ENCODE measurements at places on chromosomes 2 and 18. TPM values are rescaled to one million over a fixed set of nuclear protein-coding genes. Genes with fewer than 3 reads are reported as not detected.

Gene TMEM163
- 0.66 TPM for total RNA-seq

DNA sequence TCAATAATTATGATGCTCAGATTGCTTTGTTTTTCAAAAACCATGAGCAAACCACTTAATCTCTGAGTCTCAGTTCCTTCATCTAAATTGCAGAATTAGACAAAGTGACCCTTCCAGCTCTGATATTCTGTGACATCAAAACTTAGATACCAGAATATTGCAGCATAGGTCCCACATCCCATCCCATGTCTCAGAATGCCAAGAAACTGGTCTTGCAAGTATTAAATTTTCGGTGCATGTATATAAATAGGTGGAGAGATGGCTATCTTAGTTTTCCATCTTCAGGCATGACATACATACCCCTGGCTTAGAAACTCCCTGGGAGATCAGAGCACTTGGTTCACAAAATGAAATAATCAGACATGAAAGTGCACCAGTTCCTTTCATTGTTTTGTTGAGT, 39.8 kb downstream of the WDR75 start:
- no peak for DNase-seq
- no peaks in the 10 kb centered on the region for H3K27me3 ChIP-seq
- H3K36me3 ChIP-seq: peaks cover 3% of the 10 kb centered on the region
- no peaks in the 10 kb centered on the region for H3K4me1 ChIP-seq

DNA sequence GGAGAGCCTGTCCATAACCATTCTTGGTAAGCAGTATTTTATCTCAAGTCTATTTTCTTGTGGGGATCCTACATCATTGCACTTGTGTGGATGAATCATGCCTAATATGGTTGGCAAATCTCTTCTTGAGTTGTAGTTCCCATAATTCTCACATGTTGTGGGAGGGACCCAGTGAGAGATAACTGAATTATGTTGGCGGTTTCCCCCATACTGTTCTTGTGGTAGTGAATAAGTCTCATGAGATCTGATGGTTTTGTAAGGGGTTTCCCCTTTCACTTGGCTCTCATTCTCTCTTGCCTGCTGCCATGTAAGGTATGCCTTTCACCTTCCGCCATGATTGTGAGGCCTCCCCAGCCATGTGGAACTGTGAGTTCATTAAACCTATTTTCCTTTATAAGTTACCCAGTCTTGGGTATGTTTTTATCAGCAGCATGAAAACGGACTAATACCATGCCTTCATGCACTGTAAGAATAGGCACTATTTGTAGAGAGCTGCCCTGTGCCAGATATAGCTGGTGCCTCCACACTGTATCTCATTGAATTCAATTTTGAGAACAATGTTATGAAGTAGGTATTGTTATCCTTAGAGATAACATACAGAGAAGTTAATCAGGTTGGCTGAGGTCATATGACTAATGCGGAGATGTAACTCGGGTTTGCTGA, 148.3 kb downstream of the PLCL1 start:
- H3K4me3 ChIP-seq: no peak overlapping the region
- H3K27ac ChIP-seq: no peak overlapping the region
- H3K27me3 ChIP-seq: no peaks in the 10 kb centered on the region
- H3K36me3 ChIP-seq: no peaks in the 10 kb centered on the region
- no peak for DNase-seq

Gene NYAP2
- total RNA-seq: not detected

DNA sequence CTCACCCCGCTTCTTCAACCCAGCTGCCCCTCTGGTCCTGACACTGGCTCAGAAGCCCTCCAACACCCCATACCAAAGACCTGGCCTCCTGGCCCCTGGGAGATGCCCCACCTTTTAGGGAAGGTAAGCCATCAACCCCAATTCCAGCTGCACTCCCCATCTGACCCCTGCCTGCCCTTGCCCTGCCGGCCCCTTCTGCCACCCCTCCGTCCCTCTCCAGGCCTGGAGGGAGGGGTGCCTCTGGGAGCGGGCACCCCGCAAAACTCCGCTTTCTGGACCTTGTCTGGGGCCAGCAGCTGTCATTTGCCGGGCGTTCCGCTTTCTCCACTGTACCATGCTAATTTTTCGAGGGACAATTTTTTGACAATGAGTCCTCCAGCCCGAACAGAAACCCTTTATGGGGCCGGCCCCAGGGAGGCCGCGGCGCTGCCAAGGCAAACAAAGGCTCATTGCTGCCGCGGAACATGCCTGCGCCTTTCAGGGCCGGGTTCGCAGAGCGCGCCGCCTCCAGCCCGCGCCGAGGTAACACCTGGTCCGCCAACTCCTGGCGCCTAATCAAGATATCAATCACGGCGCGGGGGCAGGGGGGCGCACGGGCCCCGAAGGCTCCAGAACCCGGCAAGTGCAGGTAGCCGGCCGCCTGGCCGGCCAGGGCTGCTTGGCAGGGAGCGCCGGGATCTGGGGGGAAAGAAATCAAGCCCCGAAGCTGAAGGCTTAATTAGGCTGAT, 96.0 kb downstream of the INHBB start:
- no peak overlapping the region for H3K27ac ChIP-seq
- H3K4me1 ChIP-seq: no peaks in the 10 kb centered on the region
- peak overlapping the region; percentile 83 for H3K4me3 ChIP-seq
- peaks cover 11% of the 10 kb centered on the region for H3K27me3 ChIP-seq
- peak; percentile 64 for DNase-seq
- H3K36me3 ChIP-seq: no peaks in the 10 kb centered on the region
